ENCODE measurements at places on chromosomes 6 and 20. TPM values are rescaled to one million over a fixed set of nuclear protein-coding genes. Genes with fewer than 3 reads are reported as not detected.

The MAS1 gene
- polyA plus RNA-seq, result not detected

The SLC18B1 gene
- polyA plus RNA-seq, result 4.1 TPM

The RHAG gene
- not detected for polyA plus RNA-seq

The SLC17A9 gene
- 2.0 TPM for polyA plus RNA-seq

The IL17F gene
- not detected for polyA plus RNA-seq

The RIPPLY2 gene
- not detected for polyA plus RNA-seq

The VPS52 gene
- 16.8 TPM for polyA plus RNA-seq

The ADAT2 gene
- polyA plus RNA-seq, result not detected

The FOXC1 gene
- not detected for polyA plus RNA-seq

The FRMD1 gene
- not detected for polyA plus RNA-seq

The PKIB gene
- not detected for polyA plus RNA-seq

The IRF4 gene
- polyA plus RNA-seq, result 0.41 TPM

The NKAIN2 gene
- polyA plus RNA-seq, result not detected

- DNase-seq, result no peak
Measured at GRCh38 chr6:33458676-33459075, 4.3 kb downstream of the ZBTB9 start.

GRCh38 chr20:57495978-57496377, 29.0 kb downstream of the CTCFL start:
- no peak for DNase-seq

GRCh38 chr6:51562198-51562597, 525.2 kb downstream of the PKHD1 start:
- no peak for DNase-seq

DNA sequence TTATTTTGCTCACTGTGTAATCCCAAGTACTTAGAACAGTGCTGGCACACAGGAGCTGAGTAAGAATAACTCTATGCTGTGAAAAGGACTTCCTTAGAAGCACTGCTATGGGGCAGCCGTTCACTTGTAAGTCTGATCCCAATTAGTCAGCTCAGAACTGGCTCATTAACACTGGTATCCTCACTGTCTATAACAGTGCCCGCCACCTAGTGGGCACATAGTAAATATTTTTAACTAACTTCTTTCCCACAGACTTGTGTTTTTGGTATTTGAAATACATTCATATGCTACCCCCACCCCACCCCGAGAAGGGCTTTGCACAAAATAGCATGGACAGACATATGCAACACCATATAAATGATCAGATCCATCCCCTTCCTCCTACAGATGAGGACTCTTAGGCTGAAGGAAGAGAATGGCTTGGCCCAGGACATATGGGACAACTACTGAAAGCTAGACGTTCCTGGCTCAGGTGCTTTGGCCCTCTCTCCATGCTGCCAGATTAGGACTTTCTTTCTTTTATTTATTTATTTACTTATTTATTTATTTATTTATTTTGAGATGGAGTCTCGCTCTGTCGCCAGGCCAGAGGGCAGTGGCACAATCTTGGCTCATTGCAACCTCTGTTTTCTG, 47.1 kb downstream of the DST start:
- DNase-seq, result peak; percentile 15

DNA sequence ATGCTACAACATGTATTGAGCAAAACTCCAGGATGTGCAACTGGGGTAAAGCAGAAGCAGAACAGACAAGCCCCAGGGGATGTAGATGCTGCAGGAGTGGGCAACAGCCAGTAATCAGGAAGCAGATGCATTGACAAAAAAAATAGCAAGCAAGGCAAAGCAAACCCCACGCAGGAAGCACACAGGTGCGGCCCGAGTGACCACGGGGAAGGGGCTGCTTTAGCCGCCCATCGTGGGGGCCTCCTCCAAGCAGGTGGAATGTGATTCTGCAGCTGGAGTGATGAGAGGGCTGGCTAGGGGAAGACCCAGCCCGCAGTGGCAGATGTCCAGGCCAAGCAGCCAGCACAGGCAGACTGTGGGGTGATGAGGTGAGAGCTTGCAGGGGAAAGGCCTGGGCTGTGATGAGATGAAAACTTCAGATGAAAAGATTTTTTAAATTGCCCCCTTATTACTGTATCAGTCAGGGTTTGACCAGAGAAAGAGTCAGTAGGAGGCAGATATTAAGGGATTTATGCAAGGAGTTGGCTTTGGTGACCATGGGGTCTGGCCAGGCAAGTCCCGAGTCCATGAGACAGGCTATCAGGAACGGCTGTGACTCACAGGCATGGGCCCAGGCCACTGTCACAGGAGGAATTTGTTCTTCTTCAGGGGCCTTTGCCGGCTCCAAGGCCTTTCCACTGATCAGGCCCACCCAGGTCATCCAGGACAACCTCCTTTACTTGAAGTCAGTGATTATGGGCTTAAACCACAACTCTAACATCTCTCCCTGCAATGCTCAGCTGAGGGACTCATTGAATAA, 207.6 kb downstream of the ANKRD60 start:
- no peak for DNase-seq

DNA sequence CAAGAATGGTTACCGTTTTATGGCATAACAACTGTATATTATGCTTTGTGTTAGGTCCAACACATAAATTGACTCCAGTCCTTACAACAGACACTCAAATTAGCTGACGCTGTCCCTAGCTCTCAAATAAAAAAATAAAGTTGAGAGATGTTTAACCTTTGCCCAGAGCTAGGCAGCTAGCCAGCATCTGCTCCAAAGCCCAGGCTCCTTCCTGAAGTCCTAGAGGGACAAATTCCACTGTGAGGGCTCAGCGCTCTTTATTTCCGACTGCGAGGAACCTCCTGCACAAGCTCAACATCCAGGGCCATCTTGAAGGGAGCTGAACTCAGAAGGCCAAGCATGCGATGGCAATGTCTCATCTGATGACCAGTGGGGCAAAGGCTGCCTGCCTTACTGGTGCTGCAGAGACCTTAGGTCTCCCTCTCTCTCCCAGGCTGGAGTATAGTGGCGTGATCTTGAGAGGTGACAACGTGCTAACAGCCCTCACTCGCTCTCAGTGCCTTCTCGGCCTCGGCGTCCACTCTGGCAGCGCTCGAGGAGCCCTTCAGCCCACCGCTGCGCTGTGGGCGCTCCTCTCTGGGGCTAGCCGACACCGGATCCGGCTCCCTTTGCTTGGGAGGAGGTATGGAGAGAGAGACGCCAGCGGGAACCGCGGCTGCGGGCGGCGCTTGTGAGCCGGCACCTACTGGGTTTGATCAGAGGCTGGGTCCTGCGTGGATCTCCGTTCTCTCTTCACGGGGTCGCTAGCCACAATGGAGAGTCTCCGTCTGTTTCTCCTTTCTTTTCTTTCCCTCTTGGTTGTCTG, 24.7 kb upstream of the GFOD1 start:
- no peak for DNase-seq

- DNase-seq, result no peak
Measured at GRCh38 chr6:90434094-90434493, 137.5 kb upstream of the BACH2 start.

GRCh38 chr20:60171738-60172137, 213.5 kb downstream of the CDH26 start:
- DNase-seq, result no peak

- no peak for DNase-seq
Measured at GRCh38 chr6:85250586-85251220, 199.2 kb upstream of the NT5E start.

GRCh38 chr6:128601060-128601459, 80.7 kb upstream of the PTPRK start:
- no peak for DNase-seq

DNA sequence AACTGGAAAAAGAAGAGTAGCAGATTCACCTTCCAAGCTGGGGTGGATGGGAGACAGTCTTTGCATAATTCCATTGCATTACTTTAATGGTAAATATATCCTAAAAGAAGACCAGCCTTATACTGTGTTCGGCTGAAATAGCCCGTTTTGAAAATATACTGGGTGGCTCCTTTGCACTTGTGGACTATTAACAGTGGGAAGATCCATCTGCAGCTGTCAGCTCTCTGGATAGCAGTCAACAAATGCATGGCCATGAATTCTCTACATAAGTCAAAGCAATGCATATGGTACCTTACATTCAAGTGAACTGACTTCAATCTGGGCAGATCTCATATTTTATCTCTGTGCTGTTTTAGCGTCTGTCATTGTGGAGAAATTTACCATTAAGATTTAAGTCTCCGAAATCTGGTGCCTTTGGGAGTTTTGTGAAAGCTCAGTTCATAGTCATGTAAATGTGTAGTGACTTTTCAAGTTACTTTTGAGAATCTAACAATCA, 400.6 kb upstream of the RNF217 start:
- no peak for DNase-seq

DNA sequence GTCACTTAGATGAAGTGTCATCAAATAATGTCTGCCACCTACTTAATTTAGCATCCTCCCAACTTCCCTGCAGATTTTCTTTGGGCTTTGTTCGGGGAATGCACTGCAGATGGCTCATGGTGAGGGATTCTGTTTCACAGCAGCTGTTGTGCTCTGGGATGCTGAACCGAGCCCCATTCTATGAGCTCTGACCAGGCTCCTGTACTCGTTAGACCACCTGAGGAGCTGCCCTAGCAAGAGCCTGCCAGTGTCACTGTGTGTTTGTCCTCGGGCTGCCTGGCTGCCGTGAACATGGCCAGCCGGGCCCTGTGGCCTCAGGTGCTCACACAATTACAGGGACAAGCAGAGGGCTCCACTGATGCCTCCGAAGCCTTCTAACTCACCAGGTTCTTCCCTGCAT, 238.8 kb upstream of the ECI2 start:
- DNase-seq, result no peak

GRCh38 chr6:137927777-137928218, 60.7 kb downstream of the TNFAIP3 start:
- DNase-seq, result peak; percentile 89

DNA sequence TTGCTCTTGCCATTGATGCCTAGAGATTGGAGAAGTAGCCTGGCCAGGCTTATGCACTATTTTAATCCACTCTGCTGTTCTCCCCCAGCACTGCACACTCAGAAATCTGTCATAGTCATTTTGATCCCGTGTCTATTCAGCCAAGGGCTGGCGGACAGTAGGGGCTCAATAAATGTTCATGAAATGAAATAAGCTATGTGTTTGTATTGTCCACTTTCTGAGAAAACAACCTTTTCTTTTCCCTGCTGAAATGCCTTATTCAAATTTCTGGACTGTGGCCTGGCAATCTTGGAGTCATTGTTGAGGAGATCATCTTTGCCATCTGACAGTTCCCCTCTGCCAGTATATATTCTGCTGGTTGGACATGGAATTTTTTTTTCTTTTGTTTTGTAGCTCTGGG, 550.4 kb upstream of the MAP3K7 start:
- DNase-seq, result no peak

DNA sequence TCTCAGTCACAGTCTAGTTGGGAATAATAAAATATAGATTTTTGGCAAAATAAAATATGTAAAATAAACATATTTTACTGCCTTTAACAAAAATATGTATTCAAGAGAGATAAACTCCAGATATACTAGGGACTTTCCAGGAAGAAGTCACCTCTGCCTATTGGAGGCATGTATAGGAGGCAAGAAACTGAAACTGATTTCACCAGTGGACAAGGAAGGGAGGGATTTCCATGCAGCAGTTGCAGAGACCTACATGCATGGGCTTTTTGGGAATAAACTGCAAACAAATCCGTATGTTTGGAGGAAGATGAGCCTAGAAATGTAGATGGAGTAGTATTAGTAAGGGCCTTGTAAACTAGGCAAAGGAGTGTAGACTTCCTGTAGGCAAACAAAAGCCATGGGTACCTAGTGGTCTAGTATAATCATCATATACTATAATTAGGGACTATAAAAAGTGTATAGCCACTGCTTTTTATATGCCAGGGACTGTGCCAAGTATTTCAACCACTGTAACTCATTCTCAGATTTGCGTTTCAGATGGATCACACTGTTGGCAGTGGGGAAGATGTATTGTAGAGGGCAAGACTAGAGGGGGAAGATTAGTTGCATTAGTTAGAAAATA, 38.9 kb downstream of the CD109 start:
- DNase-seq, result no peak

DNA sequence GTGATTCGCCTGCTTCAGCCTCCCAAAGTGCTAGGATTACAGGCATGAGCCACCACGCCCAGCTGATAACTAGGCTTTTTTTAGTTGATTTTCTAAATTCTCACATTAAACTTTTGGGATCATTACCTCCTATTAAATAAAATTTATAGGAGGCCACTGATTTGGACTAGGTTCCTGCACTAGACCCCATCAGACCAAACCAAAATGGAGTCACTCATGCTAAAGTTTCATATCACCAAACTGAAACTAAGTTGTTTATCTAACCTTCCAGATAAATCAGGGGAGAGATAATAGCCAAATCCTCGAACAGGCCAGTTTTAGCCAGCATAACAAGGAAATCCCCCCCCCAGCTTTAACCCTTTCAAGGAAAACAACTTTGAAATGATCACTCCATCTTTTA, 98.4 kb upstream of the SLC22A16 start:
- DNase-seq, result no peak

- DNase-seq, result no peak
Measured at GRCh38 chr6:131183427-131184095, 48.3 kb downstream of the AKAP7 start.

- no peak for DNase-seq
Measured at GRCh38 chr20:49501917-49502316, 19.4 kb upstream of the KCNB1 start.

GRCh38 chr20:31811198-31811597, 8.0 kb upstream of the MYLK2 start:
- no peak for DNase-seq
